G401 (cell line): ENCODE measurements at places on chromosomes 7 and 10. TPM values are rescaled to one million over a fixed set of nuclear protein-coding genes. Genes with fewer than 3 reads are reported as not detected.

Gene BLOC1S2
- total RNA-seq = 101 and 129 TPM in 2 replicates

Gene TECTB
- total RNA-seq = not detected in 2 replicates

Gene TAS2R41
- total RNA-seq = not detected in 2 replicates

Gene SFTPA1
- not detected in 2 replicates for total RNA-seq
